ENCODE measurements at places on chromosomes 5 and 9.

DNA sequence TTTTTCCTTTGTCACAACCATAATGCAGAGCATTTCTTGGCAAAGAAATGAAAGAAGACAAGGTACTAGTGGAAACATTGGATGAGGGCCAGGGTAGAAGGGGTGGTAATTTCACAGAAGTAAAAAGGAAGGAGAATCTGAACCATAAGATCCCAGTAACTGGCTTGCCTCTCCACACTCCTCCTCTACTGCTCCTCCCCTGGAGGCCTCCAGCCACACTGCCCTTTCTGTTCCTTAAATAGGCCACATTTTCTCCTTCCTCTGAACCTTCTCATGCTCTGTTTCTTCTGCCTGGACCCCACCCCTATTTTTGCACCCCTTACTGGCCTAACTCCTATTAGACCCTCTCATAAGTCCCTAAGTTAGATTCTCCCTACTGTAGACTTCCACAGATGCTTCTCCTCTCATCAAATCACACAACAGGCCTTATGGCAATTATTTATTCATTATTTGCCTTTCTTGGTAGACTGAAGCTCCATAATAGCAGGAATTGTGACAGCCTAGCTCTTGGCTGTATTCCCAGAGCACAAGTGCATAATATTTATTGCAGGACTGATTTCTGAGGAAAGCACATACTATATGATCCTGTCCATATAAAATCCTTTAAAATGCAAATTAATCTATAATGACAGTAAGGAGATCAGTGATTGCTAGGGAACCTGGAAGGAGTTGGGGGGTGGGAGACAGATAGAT lies 31.3 kb upstream of the GRIA1 start:
- DNase-seq = no peak

DNA sequence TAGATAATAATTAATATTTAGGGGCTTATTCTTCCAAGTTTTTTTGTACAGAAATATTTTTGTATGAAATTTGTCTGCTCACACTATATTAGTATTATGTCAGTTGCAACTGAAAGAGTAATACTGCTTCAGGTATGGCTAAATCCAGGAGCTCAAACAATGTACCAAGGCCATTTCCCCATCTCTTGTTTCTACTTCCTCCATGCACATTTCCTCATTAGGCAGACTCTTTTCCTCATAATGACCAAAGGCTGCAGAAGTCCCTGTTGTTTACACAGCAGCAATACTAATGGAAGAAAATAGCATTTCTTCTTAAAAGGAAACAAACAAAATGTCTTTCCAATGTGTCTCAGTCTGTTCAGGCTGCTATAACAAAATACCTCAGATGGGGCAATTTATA lies 9.2 kb upstream of the OTULINL start:
- DNase-seq = no peak

DNA sequence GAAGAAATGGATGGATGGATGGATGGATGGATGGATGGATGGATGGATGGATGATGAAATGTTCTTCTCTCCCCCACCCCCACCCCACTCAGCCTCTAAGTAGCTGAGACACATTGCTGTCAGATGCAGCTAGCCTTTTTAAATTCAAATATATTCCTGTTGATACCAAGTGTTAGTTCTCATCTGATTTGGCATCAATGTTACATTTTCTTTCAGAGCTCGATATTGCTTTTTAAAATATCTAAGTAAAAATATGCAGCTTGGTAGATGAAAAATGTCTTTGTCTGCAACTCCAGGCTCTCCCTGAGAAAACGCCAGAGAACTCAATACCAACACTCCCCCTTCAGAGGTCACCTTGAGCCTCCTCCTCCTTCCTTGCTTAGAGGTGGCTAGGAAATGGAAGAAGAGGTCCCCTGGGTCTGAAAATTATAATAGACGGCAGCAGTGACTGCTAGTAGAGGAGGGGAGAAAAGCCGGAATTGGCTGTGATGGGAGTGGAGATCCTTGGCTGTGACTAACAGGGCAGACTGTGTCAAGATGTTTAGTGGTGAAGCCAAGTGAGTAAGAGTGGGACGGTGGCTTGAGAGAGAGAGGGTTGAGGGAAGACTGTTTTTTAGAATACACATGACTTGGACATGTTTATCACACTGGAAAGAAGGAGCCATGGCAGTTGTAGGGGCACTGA lies 156.0 kb downstream of the ZNF462 start:
- no peak for DNase-seq

DNA sequence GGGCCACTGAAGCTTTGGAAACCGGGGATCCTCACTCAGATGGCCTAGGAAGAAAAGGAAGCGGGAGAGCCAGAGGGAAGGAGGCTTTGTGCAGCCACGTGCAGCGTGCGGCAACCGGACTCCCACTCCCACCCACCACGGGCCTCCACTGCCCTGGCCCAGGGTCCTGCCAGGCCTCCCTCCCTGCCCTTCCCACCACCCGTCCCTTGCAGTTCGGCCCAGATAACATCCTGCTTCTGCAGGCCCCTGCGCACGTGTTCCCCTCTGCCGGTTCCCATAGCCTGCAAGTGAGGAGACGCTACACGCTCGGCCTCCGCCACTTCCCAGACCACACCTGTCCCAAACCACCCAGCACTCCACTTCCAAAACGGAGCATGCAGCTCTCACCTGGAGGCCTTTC lies 4.3 kb upstream of the LHX3 start:
- no peak for DNase-seq

- DNase-seq = no peak
Measured at GRCh38 chr5:125258615-125259014, 512.2 kb upstream of the ZNF608 start.

- DNase-seq = no peak
Measured at GRCh38 chr5:87788416-87788815, 375.7 kb upstream of the CCNH start.

DNA sequence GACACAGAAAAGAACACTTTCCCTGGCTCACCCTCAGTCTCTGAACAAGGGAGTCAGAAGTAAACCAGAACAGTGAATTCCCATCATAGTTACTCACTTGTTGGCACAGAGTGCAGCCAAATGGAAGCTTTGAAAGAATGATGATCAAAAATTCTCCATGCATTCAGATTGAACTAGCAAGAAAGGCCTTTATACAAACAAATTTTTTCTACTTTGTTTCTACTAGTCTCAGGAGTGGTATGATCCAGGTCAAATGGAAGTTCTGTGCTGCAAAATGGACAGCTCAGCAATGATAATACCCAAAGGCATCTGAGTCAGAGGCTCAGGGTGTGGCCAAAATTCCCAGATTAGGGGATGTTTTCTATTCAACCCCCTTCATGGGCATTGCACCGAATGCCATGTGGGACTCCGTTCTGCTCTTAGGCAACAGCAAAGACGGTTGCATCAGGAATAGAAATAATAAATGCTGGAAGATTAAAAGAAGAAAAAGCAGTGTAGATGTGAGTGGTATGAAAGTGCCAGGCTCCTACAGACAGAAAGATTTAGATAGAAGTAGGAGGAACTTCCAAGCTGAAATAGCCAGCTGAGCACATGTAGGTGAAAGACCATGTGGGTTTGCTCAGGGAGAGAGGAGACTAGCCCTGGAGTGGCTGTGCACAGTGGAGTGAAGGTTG lies 24.0 kb upstream of the ASPN start:
- no peak for DNase-seq

DNA sequence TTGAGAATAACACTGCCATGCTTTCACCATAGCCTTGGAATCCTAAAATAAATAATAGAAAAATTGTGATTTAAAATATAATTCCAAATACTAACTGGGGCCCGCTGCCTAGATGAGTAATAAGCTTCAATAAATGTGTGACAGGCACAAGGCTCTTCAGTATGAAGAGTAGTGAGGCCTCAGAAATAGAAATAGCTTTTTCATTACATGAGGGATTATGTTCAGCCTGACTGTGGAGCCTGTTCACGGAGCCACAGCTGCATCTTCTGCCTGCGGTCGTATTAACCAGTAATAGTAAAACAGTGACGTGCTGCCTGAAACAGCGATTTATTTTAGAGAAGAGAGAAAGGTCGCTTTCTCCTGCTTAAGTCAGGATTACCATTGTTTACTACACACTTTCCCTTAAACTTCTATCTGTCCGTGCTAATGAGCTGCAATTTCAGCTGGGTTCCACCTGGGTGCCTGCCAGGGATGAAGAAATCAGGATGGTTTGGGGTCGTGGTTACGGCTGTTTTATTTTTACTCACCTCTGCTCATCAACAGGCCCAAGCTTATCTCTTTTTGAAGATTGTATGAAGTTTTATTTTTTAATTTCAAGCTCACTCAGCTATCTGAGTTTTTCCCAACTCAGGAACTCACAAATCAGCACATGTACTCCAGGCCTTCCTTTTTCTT lies 284.9 kb upstream of the WWC1 start:
- no peak for DNase-seq

DNA sequence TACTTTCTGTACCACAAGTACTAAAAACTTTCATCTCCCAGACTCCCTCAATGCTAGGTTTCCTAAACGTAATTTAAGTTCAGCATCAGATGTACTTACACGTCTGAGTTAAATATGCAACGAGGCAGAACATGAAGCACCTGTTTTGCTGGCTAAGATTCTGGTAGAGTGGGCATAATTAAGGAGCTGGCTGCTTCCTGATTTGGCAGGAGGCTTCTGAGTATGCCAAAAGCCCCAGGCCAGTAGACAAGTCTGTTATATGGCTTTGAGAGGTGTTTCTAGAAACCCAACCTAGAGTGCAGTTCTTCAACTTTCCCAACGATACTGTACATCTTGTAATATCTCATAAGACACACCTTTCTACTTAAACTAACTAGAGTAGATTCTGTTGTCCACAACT lies 13.6 kb downstream of the TICAM2 start:
- DNase-seq = no peak

DNA sequence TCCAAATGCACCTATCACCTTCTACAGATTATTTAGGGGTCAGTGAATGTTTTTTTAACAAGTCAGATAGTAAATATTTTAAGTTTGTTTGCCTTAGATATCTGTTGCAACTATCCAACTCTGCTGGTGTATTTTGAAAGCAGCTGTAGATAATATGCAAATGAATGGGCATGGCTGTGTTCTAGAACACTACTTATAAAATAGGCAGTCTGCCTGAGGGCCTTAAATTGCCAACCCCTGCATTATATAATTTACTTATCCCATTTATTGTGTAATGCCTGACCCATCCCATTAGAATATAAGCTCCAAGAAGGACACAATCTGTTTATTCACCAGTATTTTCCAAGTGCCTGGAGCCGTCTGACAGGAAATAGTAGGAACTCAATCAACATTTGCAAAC lies 149.0 kb downstream of the TTC39B start:
- DNase-seq = no peak

- DNase-seq = no peak
Measured at GRCh38 chr5:139982975-139983240, 60.2 kb downstream of the NRG2 start.

DNA sequence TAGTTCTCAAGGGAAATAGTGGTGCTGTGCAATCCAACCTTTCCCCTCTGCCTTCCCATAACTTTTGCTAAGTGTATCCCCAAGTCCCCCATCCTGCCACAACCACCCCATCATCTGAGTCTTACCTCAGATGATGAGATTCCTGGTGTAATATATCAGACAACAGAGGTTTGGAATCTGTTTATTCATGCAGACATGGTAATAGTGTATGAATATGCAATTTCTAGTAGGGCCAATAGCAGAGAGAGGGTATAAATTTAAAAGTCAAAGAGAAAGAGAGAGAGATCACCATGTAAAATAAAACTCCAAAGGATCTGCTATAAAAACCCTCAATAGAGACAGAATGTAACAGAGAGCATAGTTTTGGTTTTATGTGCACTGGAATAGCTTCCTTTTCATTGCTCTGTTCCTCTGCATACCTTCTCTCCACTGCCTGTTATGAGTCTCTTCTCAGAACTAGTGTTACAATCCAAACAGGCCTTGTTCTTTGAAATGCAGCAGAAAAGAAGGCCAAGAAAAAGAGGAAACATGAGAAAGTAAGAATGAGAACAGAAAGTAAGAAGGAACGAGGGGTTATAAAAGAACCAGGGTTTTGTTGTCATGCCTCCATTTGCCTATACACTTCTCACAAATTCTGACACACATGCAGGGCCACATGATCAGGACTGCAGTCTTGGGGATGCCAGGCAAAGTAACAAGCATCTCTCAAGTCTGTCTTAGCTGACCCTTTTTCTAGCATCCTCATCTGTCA lies 278.0 kb downstream of the CETN3 start:
- DNase-seq = no peak

GRCh38 chr5:124951661-124952060 lies 205.2 kb upstream of the ZNF608 start:
- no peak for DNase-seq

GRCh38 chr5:42908086-42908485 lies 96.4 kb upstream of the SELENOP start:
- no peak for DNase-seq

DNA sequence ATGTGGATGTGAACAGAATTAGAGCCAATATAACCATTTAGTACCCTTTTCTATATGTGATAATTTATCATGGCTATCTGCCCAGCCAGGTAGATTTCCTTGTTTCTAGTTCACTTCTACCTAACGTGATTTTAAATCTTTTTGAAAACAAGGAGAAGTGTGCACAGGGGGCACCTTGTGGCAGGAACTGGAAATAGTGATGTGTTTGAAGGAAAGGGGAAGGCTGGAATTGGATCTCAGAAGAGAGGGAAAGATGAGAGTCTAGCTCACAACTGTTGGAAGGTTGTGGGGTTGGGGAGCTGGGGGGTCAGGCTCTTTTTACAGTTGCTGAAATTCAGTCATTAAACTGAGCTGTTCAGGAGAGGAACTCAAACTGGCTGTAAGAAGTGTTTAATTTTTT lies 219.5 kb downstream of the KCTD16 start:
- DNase-seq = no peak

DNA sequence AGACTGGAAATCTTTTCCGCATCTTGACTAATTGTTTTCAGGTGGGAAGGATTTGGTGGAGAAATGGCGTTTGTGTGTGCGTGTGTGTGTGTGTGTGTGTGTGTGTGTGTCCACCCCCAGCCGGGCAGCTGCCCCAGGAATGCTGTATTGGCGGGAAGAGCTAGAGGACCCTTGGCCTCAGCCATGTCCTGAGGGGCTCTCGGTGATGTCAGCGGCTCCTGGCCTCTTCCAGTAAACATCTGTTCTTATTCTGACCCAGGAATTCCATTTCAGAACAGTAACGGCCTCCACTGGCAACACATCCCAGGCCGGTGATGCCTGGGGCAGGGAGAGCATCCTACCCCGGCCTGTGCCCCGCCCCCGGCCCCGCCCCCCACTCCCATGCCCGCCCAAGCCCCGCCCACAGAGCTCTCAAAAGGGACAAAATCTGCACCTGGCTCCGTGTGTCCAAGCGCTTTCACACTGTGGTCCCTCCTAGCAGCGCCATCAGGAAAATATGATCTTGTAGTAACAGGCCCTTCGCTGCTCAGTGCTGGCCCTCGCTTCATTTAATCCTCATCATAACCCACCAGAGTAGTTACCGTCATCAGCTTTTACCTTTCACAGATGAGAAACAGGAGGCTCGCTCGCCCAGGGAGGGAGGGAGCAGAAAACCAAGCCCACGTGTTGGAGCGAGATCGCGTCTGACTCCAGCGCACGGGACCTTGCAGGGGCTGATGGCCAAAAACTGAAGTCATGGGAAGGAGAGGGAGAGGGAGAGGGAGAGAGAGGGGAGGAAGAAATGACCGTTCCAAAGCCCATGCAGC lies 18.9 kb downstream of the ADAMTS2 start:
- DNase-seq = peak; percentile 35

- DNase-seq = no peak
Measured at GRCh38 chr5:180824630-180825476, 22.2 kb upstream of the MGAT1 start.

Data from NT2/D1 (cell line).